ENCODE measurements at places on chromosomes 12 and 14.

- DNase-seq, result no peak
Observed at GRCh38 chr12:25713264-25713663, 160.2 kb upstream of the LMNTD1 start.

- no peak for DNase-seq
Observed at GRCh38 chr12:109020146-109020795, 597 bp downstream of the SVOP start.

DNA sequence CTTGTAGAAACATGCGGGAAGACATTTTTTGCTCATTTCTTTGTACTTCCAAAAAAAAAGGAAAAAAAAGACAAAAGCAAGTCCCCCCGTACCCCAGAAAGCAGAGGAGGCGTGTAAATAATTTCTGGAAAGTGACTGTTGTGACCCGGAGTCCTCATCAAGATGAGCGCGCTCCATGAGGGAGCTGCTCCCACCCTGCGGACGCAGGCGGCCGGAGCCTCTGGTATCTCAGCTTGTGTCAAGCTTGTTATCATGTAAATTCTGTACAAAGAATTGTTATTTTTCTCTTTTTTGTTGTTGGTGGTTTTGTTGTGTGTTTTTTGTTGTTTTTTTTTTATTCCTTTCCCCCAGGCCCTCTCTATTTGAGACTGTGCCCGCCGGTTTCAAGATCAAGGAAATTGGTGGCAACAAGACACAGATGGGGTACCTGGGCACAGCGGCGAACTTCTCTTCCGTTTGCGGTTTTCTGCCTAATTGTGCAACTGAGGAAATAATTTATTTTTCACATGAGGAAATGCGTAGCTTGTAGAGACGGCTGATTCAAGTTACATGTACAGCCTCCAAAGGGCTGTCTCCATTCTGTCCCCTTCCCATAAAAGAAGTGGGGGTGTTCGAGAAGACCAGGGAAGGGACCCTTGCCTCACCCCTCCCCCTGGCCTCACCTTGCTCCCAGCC is 27.0 kb downstream of the HPD start:
- no peak for DNase-seq

DNA sequence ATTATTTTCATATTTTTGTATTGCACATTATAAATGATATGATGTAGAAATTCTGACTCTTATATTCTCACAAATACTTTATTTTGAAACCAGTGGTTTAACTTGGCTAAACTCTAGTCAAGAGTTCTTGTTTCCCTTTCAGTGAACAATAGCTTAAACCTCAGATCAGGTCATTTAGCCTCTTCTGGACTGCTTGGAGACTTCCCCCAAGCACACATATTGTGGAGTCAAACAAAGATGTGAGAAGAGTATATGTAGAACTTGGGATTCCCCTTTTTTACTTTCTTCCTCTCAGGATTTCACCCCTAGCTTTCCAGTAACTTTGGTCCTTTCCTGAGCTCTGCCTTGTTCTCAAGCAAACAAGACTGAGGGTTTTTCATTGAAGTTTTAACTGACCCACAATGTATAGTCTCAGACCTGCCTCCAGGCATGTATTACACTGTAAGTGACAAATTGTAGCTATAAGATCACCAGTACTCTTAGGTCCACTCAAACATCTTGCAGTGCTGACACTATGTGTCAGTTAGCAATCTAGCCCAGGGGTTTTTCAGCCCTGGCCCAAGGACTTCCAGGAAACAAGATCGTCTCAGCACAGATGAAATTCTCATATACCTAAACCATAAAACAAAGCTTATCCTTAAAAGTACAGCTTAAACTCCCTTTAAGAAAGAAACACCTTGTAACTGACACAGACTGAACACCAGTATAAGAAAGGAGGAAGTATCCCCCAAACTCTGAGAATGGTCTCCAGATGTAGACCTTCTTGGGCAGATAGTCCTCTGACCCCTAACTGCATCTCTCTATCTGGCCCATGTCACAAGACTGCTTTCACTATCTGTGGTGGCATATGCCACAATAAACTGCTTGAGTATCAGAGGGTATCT is 98.6 kb downstream of the SLC6A15 start:
- DNase-seq, result no peak

DNA sequence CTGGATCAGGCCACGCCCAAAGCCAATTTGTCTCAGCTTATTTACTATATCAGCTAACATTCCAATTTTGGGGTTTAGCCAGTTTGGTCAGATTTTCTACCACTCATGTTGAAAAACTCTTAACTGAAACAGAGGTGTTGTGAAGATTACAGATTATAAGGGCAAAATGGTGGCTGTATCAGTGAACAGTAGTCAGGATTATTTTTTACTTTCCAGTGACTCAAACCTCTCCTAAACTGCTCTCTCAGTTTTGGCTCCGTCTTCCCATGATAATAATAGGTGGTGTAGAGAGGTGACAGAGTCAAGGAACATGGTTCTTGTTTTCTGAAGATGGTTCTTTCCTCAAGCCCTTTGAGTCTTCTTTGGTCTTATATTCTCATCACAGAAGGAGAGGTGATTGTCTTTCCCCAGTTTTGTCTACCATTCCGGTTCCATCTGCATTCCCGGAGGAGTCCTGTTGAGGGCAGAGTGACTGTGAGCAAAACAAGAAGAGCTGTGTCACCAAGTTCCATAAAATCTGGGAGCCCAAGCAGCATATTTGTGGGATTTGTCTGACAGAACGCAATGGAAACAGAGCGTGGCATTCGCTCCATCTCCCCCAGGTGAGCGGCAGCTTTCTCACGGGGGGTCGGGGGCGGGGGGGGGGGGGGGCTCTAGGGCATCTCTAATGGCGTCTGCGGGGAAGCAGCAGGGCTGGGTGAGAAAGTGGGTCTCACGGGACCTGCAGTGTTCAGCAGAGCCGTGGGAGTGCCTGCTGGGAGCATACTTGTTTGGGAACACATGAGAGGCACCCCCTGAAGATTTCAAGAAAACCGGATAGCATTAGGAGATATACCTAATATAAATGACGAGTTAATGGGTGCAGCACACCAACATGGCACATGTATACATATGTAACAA is 59.1 kb downstream of the TBC1D30 start:
- no peak for DNase-seq

DNA sequence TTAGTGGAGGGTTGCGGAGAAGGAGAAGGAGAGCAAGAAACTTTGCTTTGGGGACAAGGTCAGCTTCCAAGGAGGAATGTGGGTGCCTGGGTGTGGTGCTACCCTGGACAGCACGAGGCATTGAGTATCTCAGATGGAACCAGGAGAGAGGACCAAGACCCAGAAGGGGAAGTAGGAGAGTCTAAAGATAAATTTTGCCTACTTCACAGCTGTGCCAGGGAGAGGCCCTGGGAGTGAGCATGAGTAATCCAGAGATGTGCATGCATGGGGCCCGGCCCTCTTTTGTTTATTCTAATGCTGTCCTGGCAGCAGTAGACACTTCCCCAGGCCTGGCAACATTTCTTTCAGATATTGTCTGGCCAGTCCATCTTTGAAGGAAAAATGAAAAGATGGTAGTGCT is 49.5 kb upstream of the GNPNAT1 start:
- no peak for DNase-seq

- DNase-seq, result peak; percentile 46
Observed at GRCh38 chr12:26701604-26702215, 131.3 kb downstream of the ITPR2 start.

DNA sequence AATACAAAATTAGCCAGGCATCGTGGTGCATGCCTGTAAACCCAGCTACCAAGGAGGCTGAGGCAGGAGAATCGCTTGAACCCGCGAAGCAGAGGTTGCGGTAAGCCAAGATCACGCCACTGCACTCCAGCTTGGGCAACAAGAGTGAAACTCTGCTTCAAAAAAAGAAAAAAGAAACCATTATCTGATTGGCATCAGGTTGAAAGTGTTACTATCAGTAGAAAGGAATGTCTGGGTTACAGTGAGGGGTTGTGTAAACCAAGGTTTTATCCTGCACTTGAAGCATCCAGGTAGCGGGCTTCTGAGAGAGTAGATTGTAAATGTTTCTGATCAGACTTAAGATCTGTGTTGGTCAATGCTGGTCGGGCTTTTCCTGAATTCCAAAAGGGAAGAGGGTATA is 14.1 kb upstream of the OXA1L start:
- no peak for DNase-seq

DNA sequence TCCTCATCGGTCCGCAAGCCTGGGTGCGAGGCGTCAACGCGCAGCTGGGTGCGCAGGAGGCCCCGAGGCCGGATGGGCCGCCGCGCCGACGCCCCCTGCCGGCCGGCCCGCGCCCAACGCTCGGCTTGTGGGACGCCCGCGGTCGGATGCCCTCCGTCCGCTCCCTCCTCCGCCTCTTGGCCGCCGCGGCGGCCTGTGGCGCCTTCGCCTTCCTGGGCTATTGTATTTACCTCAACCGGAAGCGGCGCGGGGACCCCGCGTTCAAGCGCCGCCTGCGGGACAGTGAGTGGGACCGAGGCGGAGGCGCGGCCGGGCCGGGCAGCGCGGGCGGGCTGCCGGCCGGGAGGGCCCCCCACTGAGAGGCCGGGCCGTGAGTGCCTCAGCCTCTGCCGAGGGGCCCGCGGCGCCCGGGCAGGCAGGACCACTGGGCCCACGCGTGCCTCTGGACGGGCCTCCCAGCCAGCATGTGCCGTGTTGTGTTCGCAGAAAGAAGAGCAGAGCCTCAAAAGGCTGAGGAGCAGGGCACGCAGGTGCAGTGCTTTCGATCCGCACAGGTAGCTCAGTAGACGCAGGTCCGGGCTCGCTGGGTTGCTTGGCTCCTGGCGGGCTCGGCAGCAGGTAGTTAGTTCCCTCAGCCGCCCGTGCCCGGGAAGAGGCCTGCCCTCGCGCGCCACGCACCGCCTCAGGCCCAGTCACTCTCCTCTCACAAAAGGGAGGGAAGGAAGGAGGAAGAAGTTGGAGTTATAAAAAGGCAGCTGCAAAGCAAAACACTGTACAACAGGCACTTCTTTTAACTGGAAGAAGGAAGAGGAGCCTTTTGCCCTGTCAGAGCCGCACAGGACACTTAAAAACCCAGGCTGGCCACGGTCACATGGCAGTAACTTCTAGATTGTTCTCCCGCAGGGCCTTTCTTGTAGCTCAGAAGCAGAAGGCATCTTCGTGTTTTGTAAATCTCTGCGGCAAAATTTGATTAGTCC is at the start of gene TOMM20L:
TSS of gene TOMM20L (plus strand) at position 119 of the 977 bp plus-strand sequence. CDS start at position 147, 28 bp downstream.
- DNase-seq, result peak; percentile 80

DNA sequence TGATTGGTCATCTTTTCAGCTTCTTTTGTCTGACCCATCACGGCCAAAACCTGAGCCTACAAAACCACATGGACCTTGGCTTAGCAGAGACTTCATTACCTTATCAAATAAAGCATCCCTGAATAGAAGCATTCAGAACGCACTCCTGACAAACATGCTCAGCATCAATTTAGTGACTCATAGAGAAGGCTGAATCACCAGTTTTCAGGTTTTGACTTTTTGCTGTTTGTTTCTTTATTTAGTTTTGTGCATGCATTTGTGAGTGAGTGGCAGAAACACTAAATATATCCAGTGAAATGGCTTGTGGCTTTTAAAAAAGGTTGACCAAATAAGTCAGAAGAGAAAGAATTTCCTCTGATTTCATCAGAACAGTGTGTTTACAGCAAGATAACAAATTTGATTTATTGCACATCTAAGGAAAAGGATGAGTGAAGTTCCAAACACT is 19.0 kb upstream of the OVCH1 start:
- DNase-seq, result no peak

DNA sequence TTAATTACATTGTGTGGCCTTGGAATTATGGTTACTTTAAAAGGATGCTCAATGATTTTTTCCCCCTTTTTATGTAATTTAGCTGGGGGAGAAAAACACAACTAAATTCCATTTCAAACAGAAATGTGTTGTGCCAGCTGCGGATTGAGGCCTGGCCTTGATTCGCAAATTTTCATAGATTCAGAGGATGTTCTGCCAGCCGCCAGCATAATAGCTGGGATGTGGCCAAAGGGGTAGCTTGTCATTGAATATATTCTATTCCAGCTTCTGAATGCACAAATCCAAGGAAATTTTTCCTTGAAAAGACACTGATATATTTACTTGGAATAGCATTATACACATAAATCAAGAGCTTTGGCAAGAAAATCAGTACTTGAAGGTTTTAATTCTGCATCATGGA is 43.7 kb downstream of the TRHDE start:
- DNase-seq, result no peak

DNA sequence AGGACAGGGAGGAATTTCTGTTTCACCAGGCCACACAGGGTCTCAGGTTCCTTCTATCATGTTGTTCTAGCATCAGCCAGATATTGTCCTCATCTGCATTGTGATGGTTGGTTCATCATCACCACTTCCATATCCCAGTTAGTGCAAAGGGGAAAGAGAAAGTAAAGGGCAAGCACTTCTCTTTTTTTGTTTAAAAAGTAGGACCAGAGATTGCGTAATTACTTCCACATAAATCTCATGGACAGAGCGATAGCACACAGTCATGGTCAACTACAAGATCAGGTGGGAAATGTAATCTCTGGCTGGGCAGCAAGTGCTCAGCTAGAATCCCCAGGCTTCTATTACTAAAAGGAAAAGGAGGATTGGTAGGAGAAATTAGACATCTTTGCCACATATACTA is 155.1 kb downstream of the KIF21A start:
- no peak for DNase-seq

- no peak for DNase-seq
Observed at GRCh38 chr12:122089077-122089476, 10.5 kb downstream of the MLXIP start.

- DNase-seq, result no peak
Observed at GRCh38 chr12:104635607-104636343, 179.0 kb downstream of the CHST11 start.

GRCh38 chr14:95088665-95089064 is 68.7 kb downstream of the DICER1 start:
- DNase-seq, result no peak

DNA sequence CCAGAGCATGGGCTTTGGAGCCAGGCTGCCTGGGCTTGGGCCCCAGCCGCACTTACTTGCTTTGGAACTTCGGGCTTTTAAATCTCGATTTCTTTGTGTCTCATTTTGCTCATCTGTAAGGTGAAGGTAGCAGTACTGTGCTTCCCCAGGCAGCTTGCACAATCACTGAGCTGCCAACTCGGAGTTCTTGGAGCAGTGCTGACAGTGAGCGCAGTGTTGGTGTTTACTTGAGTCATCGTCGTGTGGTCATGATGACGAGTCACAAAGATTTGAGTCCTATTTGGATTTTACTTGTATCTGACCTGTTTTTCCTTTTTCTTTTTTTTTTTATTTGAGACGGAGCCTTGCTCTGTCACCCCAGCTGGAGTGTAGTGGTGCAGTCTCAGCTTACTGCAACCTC is 31.3 kb upstream of the ATF1 start:
- no peak for DNase-seq

Measured in common myeloid progenitor, CD34-positive (primary cell).